ENCODE measurements at places on chromosomes 7 and 10. TPM values are rescaled to one million over a fixed set of nuclear protein-coding genes. Genes with fewer than 3 reads are reported as not detected.

DNA sequence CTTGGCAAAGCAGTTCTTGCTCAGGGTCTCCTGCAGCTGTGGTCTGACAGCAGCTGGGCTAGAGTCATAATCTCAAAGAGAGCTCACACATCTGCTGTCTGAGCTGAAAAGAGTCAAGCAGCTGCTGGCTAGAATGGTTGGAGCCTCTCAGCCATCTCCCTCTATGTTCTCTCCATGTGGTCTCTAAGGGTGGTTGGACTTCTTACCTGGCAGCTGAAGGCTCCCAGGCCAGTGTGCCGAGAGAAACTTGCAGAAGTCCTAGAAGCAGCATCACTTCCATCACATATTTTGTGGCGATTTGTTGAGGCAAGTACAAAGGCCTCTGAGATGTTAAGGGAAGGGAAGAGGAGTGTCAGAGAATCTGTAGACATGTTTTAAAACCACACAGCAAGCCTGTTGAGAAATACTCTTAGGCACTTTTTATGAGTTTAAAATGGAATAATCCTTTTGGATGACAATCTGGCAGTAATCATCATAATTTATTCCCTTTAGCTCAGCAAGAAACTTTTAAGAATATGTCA is 93.2 kb downstream of the REEP3 start:
- no peak for DNase-seq

The ZNF503 gene
- total RNA-seq, result 9.7 TPM

- DNase-seq, result peak; percentile 75
Observed at GRCh38 chr7:112238852-112239610, 32.5 kb downstream of the ZNF277 start.

The ZCWPW1 gene
- 3.6 TPM for total RNA-seq

GRCh38 chr7:21912305-21912704 is 33.4 kb downstream of the CDCA7L start:
- DNase-seq, result peak; percentile 63

The SPDYE16 gene
- total RNA-seq, result not detected

The HTR5A gene
- total RNA-seq, result not detected

DNA sequence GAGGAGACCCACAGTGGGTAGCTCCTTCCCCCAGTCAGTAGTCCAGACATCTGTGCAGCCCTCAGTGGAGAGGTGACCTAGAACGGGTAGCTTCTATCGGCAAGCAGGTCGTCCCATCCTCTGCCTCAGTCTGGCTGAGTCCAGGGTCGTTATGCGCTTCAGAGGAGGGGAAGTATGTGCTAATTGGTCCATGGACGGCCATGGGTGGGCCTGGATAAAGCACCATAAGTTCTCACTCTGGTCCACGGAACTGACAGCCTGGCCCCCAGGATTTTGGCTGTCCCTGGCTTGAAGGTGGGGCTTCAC is 78.6 kb downstream of the HDAC9 start:
- DNase-seq, result no peak

The ABCC2 gene
- 1.3 TPM for total RNA-seq

DNA sequence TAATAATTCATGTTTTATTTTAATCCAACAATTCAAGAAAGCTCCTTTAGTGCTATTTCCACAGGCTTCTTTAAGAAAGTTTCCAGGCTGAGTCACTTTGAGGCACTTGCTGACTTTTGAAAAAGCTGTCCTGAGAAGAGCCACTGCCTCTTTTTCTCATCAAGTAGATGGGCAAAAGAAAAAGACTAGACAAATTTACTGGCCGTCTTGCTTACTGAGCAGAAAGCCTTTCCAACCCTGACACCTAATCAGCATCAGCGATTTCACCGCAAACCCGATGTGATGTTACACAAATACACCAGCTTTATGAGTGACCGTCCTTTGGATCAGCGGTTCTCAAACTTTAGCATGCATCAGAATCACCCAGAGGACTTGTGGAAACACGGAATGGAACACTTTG is 24.3 kb downstream of the CTTNBP2 start:
- DNase-seq, result no peak

GRCh38 chr10:34499612-34500279 is 315.4 kb downstream of the PARD3 start:
- DNase-seq, result no peak

DNA sequence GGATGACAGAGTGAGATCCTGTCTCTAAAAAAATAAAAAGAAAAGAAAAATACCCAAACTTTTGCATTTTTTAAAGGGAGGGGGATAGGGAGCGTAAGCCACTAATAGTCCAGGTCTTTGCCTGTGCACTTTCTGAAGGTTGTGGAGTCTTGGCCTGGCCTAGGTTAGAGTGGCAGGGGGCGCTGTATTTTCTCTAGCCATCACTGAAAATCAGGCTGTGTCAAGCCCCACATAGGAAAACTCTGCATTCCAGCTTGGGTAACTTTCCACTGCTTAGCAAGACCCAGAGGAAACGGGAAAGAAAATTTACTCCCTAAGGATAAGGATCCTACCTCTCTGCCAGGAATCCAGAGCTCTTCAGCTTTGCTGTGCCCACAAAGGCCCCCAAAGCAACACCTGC is 10.5 kb upstream of the PAX4 start:
- DNase-seq, result no peak

GRCh38 chr10:71772832-71773220 is 494 bp downstream of the VSIR start:
- no peak for DNase-seq

- DNase-seq, result no peak
Observed at GRCh38 chr10:122010405-122011050, 21.6 kb downstream of the TACC2 start.

- DNase-seq, result no peak
Observed at GRCh38 chr10:110788620-110789385, 82.9 kb upstream of the PDCD4 start.

- DNase-seq, result no peak
Observed at GRCh38 chr10:110833941-110834628, 37.6 kb upstream of the PDCD4 start.

DNA sequence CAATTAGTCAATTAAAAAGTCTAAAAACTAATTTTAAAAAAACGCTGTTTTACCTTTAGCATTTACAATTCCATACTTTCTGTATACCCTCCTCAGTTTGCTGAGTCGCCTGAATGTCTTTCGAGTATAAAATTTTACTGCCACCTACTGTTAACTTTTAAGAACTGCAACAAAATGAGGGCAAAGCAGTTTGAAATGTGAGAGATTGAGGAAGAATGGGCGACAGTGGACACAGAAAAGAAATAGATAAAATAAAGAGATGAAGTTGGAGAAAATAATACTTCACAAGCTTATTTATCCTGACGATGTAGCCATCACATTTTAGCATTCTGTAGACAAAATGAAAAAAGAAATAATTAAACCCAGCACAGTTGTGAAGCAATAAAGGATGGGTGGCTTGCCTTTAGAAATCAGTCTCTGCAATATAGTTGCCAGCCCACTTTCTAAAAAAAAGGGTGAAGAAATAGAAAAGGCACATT is 110.8 kb upstream of the PTN start:
- peak; percentile 69 for DNase-seq

The ADIRF gene
- 112 TPM for total RNA-seq

- no peak for DNase-seq
Observed at GRCh38 chr7:8343556-8343955, 81.6 kb upstream of the ICA1 start.

- no peak for DNase-seq
Observed at GRCh38 chr7:34752929-34753328, 94.9 kb downstream of the NPSR1 start.

DNA sequence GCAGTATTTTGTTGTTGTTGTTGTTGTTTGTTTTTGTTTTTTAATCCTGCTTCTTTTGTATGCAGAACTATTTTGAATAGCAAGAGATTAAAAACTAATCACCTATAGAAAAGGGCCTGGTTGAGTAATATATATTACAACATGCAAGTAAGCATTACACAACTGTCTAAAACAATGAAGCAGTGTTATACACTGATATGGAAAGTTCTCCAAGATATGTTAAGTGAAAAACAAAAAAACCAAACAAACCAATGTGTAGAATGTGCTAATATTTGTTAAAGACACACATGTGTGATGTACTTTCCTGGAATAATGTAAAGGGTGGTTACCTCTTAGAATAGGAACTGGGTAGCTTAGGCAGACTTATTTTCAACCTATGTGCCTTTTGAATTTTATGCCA is 117.4 kb downstream of the ZNF365 start:
- DNase-seq, result no peak

GRCh38 chr7:84237533-84238173 is 43.1 kb upstream of the SEMA3A start:
- peak; percentile 94 for DNase-seq

DNA sequence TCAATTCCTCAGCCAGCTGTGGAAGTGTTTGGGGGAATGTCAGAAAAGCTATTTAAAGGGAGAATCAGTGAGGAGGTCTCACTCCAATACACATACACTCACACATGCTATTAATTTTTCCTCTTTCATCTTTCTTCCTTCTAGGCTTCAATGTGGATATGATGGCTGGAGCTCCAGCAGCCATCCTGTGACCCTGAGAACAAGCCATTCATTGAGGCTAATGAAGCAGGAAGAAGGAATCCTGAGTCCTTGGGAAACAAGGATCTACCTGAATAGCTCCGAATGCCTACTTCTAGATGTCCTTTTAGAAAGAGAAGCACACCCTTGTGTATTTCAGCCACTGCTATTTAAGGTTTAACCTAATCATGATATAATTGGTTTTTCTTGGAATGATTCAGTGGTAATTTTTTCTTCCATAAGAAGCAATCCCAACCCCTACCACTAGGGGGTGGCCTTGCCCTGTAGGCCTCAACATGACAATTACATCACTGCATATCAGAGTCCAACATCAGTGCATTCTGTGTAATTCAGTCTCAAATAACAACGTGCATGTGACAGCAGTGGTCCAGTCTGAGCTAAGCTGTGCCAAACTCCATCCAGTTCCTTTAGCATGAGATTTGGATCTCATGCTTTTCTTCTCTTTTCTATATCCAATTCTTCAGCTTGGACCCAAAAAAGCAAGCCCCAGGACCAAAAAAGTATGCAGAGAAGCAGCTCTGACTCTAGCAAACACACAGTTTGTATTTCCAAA is 85.3 kb upstream of the ANKRD1 start:
- DNase-seq, result peak; percentile 75

The LRIT1 gene
- total RNA-seq, result not detected

The TAS2R5 gene
- total RNA-seq, result not detected

The SPDYE2B gene
- total RNA-seq, result not detected

The SOSTDC1 gene
- total RNA-seq, result not detected

- no peak for DNase-seq
Observed at GRCh38 chr7:152733286-152733934, 26.1 kb upstream of the ACTR3B start.

DNA sequence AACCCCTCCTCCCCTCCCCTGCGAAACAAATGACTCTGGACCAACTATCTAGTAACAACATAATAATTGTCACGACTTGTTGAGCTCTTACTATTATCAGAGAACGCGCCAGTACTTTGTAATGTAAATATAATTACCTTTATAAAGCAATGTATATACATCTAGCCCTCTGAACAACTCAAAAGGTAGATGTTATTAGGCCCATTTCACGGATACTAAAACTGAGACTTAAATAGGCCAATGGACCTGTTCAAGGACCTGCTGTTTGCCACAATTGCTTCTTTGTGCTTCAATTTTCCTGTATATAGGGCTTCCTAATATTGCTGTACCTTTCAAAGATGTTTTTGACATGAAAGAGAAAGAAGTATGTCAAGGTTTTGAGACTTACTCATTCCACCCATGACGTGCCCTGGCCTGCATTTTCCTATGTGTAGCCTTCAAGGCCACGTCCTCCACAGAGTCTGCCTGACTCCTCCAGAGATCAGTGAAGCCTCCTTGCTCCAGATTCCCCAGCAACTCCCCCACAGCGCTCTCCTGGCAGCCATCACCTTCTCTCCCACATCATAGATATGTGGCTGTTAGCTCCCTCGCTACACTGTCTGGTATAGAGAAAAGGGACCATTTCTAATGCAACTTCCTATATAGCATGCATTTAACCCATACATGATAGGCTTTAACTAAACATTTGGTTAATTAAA is 156.6 kb downstream of the SKIDA1 start:
- no peak for DNase-seq

DNA sequence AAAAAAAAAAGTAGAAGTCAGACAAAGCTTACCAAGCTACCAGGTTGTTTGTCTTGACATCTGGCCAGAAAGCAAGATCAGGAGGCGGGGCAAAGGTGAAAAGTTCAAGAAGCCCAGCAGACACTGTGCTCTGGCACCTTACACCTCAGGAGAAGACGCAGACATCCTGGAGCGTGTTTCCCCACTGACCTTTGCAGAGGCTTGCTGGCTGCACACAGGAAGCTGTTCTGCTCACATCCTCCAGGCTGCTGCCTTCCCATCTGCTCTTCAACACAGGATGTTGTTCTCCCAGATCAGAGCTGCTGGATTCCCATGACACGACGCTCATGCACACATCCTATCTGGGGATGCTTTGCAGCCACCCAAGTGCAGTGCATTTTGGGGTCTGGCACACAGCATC is 174.4 kb upstream of the KIAA1217 start:
- DNase-seq, result no peak

DNA sequence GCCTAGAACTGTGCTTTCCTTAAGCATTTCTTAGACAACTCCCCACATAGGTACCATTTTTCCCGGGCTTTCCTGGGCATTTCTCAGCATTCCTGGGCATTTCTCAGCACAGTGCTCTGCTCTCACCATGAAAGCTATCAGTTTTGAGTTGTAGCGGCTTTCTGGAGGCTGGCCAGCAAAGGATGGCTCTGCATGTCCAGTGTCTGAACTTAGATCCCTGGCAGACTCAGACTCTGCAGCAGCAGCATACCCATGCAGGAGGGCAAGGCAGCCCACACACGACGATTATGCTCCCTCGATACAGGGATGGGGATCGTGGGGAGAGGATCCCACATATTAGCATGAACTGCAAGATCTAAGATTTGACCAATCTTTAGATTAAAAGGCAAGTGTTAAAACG is 248.9 kb upstream of the MKI67 start:
- no peak for DNase-seq

DNA sequence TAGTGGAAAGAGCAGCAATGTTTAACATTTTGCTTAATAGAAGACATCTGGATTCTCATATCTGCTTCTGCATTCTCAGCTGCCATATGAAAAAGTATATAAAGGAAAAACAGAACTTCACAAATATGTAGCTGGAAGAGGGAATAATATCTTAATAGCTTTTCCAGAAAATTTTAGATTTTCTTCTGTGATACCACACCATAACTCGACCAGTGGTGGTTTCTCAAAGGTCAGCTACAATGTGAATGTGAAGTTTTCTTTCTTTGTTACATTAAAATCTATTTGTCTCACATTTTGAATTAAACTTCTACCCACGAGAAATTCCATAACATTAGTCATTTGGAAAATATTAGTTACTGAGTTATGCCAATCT is 339.8 kb downstream of the PARD3 start:
- no peak for DNase-seq

- DNase-seq, result peak; percentile 42
Observed at GRCh38 chr10:58758321-58758720, 245.6 kb downstream of the BICC1 start.

The MINDY4 gene
- 2.8 TPM for total RNA-seq

DNA sequence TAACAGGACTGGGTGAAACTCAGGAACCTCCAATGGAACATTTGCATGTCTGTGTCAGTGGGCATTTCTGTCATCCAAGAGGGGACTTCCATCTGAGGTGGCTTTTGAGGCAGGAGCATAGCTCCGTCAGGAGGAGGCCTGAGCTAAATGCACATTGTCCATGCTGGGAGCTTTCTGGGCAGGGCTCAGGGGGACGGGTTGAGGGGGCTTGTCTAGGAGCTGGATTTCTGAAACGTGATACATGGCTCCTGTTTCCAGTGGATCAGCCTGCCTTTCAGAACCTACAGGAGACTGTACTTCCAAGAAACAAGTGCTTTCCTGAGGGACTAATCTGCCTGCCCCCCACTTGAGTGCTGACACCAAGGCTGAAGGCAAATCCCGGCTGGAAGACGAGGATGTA is 40.5 kb upstream of the GDF10 start:
- DNase-seq, result no peak

The NOLC1 gene
- 59.9 TPM for total RNA-seq

- DNase-seq, result no peak
Observed at GRCh38 chr7:120732256-120732655, 125.7 kb downstream of the TSPAN12 start.

All from HFFc6 (cell line).